Activated CD4-positive, alpha-beta T cell treated with anti-CD3 and anti-CD28 coated beads, Interleukin-2, amount 50 U/mL, for 48 hours (primary cell): ENCODE measurements at places on chromosomes 1 and 21.

GRCh38 chr1:109307274-109308021 is 637 bp upstream of the MYBPHL start:
- DNase-seq = no peak

DNA sequence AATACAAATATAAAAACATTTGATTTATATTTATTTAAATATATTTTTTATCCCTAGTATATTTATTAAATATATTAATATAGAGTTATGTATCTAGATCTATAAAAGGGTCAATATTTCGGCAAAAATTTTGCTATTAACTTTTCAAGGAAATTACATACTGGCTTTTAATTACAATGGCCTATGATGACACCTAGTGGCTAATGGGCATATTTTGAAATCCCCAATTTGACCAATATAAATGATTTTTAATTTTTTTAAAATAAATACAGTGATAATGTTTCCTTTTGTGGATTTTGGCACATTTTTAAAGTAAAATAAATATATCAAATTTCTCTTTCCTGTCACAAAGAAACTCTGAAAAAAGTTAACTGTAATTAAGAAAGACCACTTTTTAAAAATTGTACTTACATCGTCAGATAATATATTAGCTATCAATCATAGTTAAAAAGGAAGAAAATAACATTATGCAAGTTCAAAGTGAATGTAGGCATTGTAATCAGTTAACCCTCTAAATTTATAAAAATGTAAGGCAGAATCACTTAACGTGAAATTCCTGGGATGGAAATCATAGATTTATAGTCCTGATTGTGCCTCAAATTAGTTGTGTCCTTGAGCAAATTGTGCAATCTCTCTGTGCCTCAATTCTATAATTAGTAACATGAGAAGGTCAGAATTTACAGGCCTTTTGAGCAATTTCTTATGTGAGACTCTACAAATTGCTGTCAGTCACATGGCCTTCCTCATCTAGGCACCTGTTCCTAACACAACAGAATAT is 25.6 kb upstream of the RGS13 start:
- no peak for DNase-seq

GRCh38 chr1:163275222-163275621 is 46.5 kb upstream of the NUF2 start:
- no peak for DNase-seq

DNA sequence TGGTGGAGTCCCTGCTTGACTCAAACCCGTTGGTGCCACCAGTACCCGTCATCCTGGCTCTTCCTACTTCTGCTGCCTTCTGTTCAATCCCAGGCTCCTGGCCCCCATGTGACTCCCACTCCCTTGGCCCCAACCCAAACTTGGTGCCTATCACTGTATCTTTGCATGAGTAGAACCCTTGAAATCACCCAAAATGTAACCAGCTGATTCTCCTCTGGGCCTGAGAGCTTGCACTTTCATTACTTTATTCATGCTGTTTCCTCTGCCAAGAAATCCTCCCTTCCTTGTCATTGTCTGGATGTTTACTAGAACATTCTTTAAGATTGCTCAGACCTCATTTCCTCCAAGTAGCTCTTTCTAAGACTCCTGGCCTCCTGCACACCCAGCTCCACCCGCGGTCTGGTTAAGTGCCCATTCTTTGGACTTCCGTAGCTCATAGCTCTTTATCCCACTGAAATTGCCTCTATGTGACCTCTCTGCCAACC is 15.7 kb downstream of the PTAFR start:
- no peak for DNase-seq

DNA sequence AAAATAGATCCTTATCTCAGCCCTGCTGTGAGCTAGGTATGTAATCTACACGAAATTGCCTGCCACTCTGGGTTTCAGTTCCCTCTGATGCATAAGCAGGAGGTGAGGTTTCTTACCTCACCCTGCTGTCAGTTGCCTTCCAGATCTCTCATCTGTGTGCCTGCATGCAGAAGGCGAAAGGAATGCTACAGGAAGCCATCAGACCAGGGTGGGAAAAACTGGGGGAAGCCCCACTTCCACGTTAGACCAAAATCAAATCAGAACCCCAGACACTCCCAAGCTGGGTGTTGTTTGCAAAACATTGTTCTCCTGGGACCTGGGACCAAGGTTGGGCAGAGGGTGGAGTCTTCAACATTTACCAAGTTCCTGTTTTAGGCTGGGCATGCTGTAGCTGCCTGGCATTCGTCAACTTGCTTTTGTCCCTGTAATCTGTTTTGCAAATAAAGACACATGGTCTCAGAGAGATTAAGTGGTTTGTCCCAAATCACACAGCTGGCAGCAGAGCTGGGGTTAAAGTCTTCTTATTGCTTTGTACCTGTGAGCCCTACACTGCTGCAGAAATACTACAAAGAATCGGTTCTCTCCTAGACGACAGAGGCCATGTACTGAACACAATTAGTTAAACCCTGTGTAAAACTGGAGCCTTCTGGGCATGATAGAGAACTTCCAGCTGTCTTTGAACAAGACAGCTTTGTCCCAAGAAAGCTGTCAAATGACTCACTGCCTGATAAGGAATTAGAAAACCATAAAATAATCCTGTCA is 389.7 kb upstream of the RUNX1 start:
- DNase-seq = peak; percentile 11

GRCh38 chr1:112849425-112850033 is 106.5 kb downstream of the SLC16A1 start:
- peak; percentile 8 for DNase-seq

DNA sequence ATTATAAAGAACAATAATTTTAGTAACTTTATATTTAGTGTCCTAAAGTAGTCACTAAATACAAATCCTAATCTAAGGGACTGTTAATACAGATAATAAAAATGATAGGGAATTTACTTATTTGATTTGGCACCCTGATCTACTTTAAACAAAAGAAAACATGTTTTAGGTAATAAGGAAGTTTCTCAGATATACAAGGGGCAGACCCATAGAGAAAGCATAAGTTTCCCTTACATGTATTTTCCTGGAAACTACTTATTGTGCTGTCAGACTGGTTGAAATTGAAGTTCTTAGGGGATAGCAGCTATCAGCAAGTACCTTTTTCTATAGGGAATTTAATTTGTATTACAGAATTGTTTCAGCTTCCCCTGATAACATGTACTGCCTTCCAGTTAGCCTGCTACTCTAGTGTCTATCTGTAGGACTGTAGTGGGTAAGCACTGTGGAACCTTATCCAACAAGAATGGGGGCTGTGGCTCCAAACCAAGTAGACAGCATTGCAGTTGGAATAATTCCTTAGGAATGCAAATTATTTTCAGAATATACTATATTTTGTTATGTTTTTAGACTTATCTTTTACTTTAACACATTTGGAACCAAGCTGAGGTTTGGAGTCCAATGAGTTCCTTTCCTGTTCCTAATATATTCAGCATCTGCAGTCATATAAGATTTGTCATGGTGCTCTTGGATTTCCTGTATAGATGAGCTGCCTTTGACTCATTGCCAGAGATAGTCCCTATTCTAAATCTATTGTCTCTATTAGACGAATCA is 14.7 kb downstream of the MSH4 start:
- no peak for DNase-seq

GRCh38 chr1:55860798-55861519 is 645.8 kb upstream of the USP24 start:
- DNase-seq = no peak

DNA sequence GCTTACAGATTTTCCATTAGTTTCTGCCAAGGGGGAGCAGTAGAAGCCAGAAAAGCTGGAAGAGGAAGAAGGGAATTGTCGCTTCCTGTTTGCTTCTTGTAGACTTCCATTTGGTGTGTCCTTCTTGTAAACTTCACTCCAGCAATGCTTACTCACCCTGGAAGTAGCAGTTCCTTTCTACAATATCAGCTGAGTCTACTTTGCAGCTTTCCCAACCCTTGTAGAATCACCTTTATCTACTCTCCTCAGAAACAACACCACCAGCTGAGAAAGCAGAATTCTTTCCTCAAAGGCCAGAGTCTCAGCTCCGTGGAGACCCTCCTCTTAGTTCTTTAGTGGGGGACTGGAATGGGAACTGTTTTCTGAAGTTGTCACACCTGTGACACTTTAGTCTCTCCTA is 1136.7 kb upstream of the TMPRSS15 start:
- DNase-seq = no peak

GRCh38 chr1:180937624-180938225 is 25.0 kb downstream of the KIAA1614 start:
- DNase-seq = no peak

DNA sequence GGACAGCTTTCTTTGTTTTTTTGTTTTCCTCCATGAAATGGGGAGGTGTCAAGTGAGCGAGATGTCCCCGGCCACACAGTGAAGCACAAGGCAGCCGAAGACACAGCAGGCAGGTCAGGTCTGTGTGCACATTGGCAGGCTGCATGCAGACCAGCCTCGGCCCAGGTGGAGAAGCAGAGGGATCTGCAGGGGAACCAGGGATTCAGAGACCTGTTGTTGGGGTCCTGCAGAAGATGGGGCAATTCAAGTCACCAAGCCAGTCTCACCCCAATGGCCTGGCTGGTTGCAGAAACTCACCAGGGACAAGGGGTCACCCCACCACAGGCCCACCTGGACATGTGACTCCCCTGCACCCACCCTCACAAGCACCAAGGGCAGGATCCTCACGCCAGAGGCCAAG is 4.0 kb upstream of the ABCG1 start:
- no peak for DNase-seq

DNA sequence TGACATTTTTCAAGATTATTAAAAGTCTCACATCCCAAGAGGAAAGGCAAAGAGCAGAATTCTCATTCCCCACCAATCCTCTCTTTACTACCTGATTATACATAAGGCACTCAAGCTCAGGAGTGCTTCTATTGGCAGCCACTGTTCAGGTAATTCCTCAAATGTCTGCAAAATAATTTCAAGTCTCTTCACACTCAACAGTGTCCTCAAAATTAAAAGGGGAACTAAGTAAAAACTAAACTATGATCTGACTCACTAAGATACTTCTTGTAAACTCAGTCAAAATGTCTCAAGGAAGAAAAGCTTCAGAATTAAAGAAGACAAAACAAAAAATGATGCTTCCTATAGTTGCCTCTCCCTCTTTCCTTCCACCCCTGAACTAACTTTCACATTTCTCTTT is 135.6 kb downstream of the GPATCH2 start:
- no peak for DNase-seq

DNA sequence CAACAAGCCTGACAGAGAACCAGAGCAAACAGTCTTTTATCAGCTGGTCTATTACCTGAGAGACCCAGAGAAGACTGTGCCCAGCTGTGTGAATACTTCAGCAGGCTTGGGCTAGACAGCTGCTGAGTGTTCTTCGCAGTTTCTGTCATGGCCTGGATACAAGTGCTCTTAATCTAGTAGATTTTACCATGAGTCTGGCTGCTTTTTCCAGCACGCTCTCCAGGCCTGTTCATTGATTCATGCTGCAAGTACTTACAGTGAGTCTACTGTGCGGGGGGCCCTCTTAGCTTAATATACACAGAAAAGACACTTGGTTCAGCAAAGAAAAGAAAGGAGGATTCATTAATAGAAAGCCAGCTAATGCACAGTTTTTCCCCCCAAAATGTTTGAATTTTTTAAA is 48.5 kb downstream of the RGS7 start:
- DNase-seq = no peak

DNA sequence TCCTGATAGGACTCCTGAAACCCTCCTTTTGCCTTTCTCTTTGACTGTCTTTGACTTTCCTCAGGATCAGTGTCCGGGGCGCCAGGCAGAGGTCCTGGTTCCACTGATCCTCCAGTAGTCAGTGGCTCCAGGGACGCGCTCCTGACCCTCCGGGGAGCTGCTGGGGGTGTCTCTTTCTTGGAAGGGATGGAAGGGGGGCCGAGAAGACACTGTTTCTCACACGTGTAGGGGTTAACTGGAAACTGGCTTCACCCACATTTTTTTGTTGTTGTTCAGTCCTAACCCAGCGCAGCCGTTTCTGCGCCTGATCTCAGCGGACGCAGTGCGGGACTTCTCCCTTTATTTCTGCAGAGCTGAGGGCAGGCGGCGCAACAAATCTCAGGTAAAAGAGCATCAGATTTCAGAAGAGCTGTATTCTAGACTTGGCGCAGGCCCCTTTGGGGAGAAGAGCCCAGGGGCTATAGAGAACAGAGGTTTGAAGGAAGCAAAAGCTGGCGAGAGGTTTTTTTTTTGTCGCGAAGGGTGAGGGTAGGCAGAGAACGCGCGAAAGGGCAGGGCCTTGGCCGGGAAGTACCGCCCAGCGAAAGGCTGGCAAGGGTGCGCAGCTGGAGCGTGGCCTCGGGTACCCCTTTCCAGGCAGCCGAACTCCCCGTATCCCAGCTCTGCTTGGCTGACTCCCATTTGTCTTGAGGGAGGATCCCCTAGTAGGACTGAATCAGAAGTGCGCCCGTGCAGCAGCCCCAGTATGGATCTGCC is 4.3 kb upstream of the LHX9 start:
- DNase-seq = no peak

DNA sequence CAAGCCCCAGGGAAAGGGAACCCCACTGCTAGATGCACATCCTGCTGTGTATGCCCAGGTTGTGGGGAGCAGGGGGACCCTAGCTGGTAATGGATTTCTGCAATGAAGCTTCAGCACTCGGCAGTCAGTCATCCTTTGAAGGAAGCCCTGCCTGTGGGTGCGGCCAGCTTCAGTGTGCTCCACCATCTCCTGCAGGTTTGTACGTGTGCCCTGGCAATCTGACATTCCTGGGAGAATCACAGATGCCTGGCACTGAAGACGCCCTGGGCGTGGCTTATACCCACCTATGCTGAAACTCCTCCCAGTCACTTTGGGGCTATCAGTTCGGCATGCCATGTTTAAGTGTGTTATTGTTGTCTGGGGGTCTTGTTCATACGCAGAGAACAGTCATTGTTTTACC is 6.8 kb downstream of the SPRR5 start:
- DNase-seq = no peak

GRCh38 chr21:44714905-44715304 is 3.5 kb upstream of the TSPEAR start:
- DNase-seq = no peak

- no peak for DNase-seq
These were observed 68.0 kb downstream of the TRIM11 start for GRCh38 chr1:228338521-228339051.

DNA sequence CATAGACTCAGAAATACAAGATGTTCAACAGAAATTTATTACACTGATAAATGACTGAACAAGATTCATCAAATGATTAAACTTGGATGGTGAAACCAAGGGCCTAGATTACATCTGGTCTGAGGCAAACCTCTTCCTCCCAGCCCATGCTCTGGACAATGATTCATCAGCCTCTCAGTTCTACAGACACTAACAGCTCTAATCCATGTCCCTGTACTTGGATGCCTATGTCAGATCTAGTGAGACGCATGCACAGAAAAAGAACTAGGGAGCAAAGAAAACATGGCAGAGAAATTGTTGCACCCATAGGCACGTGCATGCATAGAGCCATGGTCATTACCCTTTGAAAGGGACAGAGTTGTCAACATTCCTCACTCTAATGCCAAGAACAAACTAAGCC is 250.1 kb downstream of the KCNH1 start:
- DNase-seq = no peak
